ENCODE measurements at places on chromosomes 5 and 9. TPM values are rescaled to one million over a fixed set of nuclear protein-coding genes. Genes with fewer than 3 reads are reported as not detected.

DNA sequence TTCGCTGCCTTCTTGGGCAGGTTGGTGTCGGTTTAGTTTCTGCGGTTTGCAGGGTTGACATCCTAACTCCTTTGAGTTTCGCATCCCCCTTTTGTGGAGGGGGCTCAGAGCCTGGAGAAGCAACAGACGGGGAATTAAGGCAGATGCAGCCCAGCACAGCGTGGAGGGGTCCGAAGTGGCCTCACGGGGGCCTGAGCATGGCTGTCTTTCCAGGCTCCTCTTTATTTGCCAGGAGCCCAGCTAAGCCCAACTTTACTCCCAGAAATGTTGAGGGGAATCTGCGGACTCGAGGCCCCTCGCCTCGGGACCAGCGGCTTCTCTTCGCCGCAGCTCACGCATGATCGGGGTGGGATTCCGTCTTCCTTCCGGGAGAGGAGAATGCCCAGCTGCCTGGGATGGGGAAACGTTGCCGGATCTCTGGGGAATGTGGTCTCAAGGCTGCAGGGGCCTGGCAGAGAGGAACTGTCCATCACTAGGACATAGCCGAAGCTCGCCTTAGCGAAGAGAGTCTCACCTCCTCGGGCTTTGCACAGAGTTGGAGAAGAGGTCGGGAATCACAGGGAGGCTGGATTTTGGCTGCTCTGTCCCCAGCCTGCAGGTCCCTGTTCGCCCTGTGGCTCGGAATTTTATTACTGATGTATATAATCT, 1.3 kb downstream of the RAI14 start:
- no peak for DNase-seq

- DNase-seq, result no peak
These were observed 121.4 kb downstream of the GNAQ start for GRCh38 chr9:77910194-77910621.

DNA sequence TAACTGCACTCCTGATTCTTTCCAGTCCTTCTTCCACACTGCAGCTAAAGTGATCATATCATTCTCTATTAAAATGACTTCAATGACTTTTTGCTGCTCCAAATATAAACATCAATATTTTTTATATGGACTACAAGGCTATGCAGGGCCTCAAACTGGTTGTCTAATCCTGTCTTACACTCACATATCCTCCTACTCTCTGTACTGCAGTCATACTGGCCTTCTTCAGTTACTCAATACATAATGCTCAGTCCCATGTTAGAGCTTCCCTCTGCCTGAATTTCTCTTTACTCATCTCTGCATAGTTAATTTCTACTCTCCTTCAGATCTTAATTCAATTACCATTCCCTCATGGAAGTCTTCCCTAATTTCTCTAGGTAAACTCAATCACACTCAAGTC, 3.4 kb downstream of the MEIKIN start:
- DNase-seq, result no peak

DNA sequence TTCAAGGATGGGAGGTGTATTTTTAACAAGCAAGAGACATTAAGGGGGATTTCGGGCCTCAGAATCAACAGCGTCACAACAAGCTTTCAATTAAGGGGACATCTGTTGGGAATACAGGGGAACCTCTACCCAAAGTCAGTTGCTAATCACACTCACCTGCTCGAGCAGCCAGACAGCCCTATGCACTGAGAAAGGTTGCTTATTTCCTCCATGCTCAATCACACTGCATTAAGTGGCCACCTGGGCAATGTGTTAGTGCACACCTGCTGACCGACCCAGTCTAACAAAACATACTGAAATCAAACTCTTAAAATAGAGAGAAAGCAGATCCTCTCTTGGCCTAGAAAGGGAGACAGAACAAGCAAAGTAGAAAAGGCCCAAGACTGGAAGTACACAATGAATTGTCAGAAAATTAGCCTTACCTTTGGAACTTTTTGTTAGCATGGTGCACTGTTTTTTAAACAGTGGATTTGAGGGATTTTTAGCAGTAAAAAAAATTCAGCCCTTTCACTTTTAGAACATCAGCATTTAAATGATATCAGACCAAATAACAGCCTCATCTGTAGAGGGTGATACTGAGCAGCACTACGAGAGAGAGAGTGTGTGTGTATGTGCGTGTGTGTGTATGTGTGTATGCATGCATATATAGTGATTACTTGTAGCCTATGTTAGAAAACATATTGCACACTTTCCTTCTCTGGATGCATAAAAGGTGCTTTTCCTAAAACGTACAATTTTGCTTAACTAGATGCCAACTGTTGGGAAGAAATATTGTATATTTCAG, 1118.6 kb upstream of the DMAC1 start:
- no peak for DNase-seq

Gene LRRTM2
- 0.24 TPM for total RNA-seq

Gene N4BP3
- total RNA-seq, result 1.7 TPM

GRCh38 chr5:32598260-32598937, 13.0 kb downstream of the SUB1 start:
- DNase-seq, result no peak

DNA sequence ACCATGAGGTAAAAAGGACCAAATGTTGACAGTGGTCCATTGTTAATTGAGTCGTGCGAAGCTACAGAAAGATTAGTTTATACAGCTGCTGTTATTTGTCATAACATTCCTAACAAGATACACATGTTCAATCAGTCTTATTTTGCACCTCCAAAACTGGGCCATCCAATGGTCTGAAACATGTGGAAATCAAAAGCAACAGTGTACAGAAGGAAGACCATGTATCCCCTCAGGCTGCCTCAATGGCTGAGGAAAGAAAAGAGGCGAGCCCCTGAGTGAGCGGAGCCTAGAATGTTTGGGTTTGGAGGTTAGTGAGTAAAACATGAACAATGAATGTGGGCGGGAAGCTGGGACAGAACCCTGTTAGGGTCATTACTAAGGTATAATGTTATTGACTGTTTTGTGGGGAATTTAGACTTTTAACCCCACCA, 35.6 kb downstream of the NFIB start:
- no peak for DNase-seq

- DNase-seq, result no peak
These were observed 214.0 kb downstream of the PTTG1 start for GRCh38 chr5:160635663-160636062.

GRCh38 chr5:147675168-147675567, 107.4 kb downstream of the JAKMIP2 start:
- no peak for DNase-seq

Gene SHROOM1
- total RNA-seq, result 37.3 TPM

- no peak for DNase-seq
These were observed 1844.3 kb downstream of the MAT2B start for GRCh38 chr5:165349735-165350134.

Gene C5orf58
- not detected for total RNA-seq

DNA sequence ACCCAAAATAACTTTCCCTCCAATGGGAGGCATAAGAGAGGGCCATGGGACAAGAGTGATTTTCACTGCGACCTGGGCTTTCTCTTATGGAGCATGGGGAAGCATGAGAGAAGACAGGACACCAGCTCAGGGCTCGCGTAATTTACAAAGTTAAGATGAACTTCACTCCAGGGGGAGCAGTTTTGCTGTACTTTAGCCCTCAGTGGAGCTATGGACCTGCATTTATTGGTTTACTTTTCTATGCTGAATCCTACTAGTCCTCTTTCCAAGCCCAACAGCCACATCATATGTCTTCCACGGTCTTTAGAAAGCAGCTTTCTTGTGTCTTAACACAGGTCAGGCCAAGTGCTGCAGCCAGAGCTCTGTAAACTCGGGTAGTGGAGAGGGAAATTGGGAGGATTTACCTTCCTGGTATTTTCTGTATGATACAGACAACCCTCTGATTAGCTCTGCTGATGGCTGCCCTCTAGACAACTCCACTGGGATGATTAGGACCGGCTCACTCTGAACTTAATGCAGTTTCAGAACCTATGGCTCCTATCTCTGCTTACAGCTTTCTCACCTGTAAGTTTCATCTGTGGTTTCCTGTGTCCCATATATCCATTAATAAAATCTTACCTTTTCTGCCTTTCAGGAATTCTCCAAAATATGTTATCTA, 581.0 kb upstream of the RORB start:
- no peak for DNase-seq

DNA sequence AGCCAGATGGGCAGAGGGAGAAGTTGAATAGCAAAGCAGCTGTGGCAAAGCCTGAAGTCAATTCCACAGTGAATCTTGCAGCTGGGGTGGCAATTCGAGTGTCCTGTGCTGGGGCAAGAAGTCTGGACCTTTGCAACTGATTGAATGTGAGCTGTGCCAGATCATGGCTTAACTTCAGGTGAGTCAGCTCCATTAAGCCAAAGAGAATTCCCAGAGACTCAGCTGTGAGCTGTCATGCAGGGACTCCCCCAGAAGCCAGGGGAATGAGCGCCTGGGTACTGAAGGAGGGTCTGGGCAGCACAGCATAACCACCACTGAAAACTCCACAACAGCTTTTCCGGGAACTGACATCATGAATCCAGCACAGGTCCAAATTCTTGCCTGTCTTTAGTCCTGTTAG, 153.5 kb upstream of the TRPC7 start:
- no peak for DNase-seq

Gene BTF3
- total RNA-seq, result 460 TPM

Gene TMC1
- 0.17 TPM for total RNA-seq

GRCh38 chr9:70303268-70303667, 44.5 kb downstream of the SMC5 start:
- DNase-seq, result no peak

DNA sequence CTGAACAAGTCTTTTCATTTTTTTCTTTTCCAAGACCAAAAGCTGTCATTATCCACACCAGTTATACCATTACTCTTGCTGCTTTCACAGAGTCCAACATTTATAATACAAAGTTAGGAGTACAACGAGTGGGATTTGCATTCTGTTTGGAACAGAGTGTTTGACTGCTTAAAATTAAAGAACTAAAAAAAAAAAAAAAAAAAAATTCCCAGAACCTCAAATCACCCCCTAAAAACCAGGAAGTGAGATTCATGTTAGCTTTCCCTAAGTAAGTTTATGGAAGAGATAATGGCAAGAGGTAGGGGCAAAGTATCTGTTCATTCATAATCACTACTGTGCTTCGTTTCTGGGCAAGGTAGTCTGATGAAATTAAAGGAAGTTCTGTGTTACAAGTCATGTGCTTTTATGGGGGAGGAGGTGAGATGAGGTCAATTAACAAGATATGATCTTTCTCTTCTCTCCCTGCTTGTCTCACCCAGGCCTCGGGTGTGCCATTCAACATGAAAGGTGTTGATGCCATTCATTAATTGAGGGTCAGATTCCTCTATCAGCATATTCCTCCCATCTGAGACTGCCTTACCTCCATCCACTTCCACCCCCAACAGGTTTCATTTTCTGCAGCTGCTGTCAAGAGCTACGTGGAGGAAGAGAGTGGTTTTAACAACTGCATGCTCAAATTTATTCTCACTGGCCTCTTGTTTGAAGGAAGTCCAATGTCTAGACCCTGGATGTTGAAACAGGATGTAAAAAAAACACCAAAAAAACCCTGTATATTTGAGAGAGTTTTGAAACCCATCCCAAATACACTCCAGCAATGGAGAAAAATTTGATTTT, 58.1 kb downstream of the MARCHF3 start:
- peak; percentile 31 for DNase-seq

DNA sequence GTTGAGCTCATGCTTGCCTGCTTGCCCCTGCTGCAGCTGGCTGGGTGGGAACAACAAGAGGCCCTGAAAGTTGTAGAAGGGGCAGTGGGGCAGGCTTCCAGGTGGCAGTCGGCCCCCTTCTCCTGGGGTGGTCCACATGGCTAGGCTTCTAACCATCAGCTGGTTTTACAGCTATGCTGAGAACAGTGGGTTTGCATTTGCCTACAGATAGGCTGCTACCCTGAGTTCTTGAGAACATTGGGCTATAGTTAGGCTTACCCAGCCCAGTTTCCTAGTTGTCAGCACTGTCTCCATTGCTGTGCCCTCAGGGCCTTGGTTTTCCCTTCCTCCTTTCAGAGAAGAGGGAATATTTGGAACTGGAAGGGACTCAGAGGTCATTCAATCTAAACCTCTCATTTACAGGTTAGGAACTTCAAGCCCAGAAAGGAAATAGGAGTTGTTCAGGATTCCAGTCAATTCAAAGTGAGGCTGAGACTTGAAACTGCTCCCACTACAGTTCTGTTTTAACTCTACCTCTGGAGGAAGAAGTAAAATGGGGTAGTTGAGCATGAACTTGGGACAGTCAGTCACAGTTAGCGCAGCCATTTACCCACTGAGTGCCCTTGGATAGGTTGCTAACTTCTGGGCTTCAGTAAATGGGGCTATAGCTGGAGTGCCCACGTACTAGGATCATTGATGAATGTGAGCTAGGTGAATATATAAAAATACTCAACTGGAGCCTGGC, 11.5 kb downstream of the LARP1 start:
- no peak for DNase-seq
